ENCODE measurements at places on chromosomes 5 and 9.

GRCh38 chr5:79301046-79301712 lies 65.2 kb downstream of the JMY start:
- no peak overlapping the region for H3K4me3 ChIP-seq
- DNase-seq: no peak
- H3K27ac ChIP-seq: no peak overlapping the region
- peaks cover 72% of the 10 kb centered on the region for H3K36me3 ChIP-seq
- H3K4me1 ChIP-seq: no peaks in the 10 kb centered on the region
- H3K27me3 ChIP-seq: no peaks in the 10 kb centered on the region

- H3K4me3 ChIP-seq: no peak overlapping the region
- peaks cover 26% of the 10 kb centered on the region for H3K4me1 ChIP-seq
- H3K27ac ChIP-seq: no peak overlapping the region
These were observed 1.8 kb downstream of the UBAP2 start for GRCh38 chr9:34046784-34047379.

GRCh38 chr5:19928562-19929421 lies 59.2 kb downstream of the CDH18 start:
- H3K4me1 ChIP-seq: no peaks in the 10 kb centered on the region
- no peak for DNase-seq
- no peaks in the 10 kb centered on the region for H3K27me3 ChIP-seq
- H3K36me3 ChIP-seq: no peaks in the 10 kb centered on the region

DNA sequence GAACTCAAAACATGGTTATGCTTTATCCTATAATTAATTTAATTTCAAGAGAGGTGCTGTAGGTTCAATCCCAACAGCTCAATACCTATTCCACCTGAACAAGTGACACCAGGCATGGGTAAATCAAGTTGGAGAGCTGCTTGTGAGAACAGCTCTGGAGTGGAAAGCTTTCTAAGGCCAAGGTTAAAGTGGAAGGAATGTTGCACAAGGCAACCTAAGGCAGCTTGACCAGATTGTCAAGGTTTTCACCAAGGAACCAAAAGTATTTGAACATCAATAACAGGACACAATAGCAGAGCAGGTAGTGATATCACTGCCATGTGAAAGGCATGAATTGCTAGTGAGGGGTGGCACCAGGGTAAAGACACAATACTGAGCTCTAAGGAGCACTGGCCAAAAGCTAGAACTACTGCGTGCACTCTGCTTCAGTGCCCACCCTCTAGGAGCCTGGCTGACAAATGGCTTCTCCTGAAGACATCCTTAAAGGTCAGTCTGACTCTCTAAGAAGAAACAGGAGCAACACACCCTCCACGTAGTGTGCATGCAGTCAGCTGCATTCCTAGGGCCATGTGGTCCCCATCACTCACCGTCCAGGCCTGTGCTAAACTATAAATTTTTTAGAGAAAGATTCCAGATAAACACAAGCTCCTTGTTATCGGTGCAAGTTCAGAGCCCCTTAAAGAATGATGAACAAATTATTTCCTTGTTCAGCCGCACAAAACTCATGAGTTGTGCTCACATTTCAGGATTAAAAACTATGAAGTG lies 677.7 kb upstream of the KLF4 start:
- H3K4me3 ChIP-seq: no peak overlapping the region
- DNase-seq: no peak
- H3K36me3 ChIP-seq: no peaks in the 10 kb centered on the region
- H3K27me3 ChIP-seq: no peaks in the 10 kb centered on the region
- H3K4me1 ChIP-seq: no peaks in the 10 kb centered on the region
- no peak overlapping the region for H3K27ac ChIP-seq

DNA sequence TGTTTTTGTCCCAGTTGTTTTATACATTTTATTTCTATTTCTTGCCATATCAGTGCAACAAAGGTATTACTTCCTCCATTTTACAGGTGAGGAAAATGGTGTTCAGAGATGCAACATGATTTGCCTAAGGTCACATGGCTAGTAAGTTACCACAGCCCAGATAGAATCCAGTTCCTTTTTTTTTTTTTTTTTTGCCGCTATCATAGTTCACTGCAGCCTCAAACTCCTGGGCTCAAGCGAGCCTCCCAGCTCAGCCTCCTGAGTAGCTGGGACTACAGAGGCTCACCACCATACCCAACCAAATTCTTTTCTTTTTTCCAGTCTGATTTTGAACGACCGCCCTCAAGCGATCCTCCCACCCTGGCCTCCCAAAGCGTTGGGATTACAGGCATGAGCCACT lies 480 bp upstream of the CCDC69 start:
- DNase-seq: no peak
- H3K4me1 ChIP-seq: peaks cover 57% of the 10 kb centered on the region
- peak overlapping the region; percentile 98 for H3K4me3 ChIP-seq
- H3K36me3 ChIP-seq: peaks cover 17% of the 10 kb centered on the region

DNA sequence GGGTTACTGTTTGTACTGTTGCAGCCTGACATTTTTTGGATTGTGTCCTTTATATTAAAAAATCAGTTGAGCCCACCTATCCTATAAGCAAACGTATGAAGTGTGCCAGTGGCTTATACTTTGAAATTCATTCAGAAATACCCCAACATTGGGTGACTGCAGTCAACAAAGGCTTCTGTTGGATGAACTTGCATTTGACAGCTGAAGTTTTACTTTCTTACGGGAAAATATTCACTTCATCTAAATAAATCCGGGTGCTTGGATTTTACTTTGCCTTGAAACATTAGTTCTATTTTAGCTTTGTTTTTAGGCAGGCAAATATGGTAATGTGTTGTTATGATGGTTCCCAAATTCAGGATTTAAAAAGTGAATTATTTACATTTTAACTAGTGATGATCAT lies 21.7 kb downstream of the EXOSC2 start:
- H3K4me3 ChIP-seq: no peak overlapping the region
- H3K36me3 ChIP-seq: no peaks in the 10 kb centered on the region
- H3K27me3 ChIP-seq: no peaks in the 10 kb centered on the region
- H3K27ac ChIP-seq: no peak overlapping the region
- no peak for DNase-seq

DNA sequence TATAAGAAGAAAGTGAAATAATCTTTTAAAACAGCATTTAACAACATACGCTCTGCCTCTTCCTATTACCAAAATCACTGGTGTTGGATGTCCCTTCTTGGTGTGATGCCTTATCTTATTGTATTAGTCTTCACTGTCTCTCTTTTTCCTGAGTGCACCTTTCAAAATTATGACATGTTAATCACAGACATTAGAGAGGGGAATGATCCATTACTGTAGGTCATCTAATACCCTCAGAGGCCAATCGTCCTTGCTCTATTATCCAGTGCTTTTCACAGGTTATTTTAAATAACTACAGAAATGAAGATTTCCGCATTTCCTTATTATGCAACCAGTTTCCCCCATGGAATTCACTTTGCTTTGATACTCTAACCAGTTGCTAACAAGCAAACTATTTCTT lies 1292.7 kb downstream of the MAT2B start:
- no peaks in the 10 kb centered on the region for H3K36me3 ChIP-seq
- no peak overlapping the region for H3K27ac ChIP-seq
- H3K4me1 ChIP-seq: no peaks in the 10 kb centered on the region
- no peak overlapping the region for H3K4me3 ChIP-seq
- DNase-seq: no peak

DNA sequence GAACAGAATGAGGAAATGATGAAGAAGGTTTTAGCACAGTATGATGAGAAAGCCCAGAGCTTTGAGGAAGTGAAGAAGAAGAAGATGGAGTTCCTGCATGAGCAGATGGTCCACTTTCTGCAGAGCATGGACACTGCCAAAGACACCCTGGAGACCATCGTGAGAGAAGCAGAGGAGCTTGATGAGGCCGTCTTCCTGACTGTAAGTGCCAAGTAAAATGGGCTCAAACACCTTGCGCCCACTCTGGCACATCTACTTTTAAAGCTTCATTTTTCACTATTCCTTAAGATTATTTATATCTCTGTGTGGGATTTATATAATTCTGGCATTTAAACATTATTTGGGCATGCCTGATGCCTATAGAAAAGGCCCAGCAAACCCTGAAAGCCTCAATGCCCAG lies 55.6 kb downstream of the CMYA5 start:
- peaks cover 6% of the 10 kb centered on the region for H3K27me3 ChIP-seq
- DNase-seq: no peak
- no peak overlapping the region for H3K4me3 ChIP-seq
- no peaks in the 10 kb centered on the region for H3K4me1 ChIP-seq
- H3K27ac ChIP-seq: no peak overlapping the region

DNA sequence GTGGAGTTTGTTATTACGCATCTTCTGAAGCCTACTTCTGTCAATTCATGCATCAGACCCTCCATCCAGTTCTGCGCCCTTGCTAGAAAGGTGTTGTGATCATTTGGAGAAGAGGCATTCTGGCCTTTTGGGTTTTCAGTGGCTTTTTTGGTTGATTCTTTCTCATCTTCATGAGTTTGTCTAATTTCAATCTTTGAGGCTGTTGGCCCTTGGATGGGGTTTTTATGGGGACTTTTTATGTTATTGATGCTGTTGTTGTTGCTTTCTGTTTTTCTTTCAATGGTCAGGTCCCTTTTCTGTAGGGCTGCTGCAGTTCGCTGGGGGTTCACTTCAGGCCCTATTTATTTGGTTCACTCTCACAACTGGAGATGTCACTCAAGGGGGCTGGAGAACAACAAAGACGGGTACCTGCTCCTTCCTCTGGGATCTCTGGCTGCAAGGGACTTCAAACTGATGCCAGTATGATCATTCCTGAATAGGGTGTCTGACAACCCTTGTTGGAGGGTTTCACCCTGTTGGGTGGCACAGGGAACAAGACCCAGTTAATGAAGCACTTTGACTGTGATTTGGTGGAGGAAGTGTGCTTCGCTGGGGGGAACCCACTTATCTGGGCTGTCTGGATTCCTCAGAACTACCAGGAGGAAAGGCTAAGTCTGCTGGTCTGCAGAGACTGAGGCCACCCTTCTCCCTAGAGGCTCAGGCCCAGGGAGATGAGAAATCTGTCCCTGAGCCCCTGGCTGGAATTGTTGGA lies 226.7 kb upstream of the PTGER4 start:
- no peak overlapping the region for H3K27ac ChIP-seq
- no peaks in the 10 kb centered on the region for H3K27me3 ChIP-seq
- DNase-seq: no peak
- no peaks in the 10 kb centered on the region for H3K4me1 ChIP-seq
- H3K36me3 ChIP-seq: no peaks in the 10 kb centered on the region

GRCh38 chr5:33462456-33462855 lies 21.7 kb downstream of the TARS1 start:
- peaks cover 94% of the 10 kb centered on the region for H3K36me3 ChIP-seq
- H3K4me1 ChIP-seq: no peaks in the 10 kb centered on the region

DNA sequence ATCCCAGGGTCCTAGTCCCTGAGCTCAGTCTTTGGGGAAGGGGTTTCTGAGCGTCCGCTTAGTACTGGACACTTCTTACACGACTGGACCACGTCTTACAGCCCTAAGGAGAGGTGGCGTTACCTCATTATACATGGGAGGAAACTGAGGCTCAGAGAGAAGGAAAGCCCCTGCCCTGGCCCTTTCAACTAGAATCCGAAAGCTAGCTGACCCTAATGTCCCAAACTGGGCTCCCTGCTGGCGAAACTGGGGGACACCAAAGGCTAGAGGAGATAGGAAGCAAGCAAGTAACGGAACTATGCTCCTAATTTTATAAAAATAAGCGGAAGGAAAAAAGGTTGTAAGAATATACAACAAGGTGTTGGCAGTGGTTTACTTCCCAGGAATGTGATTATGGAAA lies 14.2 kb downstream of the LHX6 start:
- no peak for DNase-seq
- peaks cover 22% of the 10 kb centered on the region for H3K4me1 ChIP-seq
- H3K36me3 ChIP-seq: no peaks in the 10 kb centered on the region
- no peak overlapping the region for H3K4me3 ChIP-seq
- H3K27me3 ChIP-seq: peaks cover 76% of the 10 kb centered on the region

GRCh38 chr9:116687754-116688135 lies 640 bp downstream of the TRIM32 start:
- H3K36me3 ChIP-seq: no peaks in the 10 kb centered on the region
- peaks cover 32% of the 10 kb centered on the region for H3K4me1 ChIP-seq
- no peak overlapping the region for H3K27ac ChIP-seq

DNA sequence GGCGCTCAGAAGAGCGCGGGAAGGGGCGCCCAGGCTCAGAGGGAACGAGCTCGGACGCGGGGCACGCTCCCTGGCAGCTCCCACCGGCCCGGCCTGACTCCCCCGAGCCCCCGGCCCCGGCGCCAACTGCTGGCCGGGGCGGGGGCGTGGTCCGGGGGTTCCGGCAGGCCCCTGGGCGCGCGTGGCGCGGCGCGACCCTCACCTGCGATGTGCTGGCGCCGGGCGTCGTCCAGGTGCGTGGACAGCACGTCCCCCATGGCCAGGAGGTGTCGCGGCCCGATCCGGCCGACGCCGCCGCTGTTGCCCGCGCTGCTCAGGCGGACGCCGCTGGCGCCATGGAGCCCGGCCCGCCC lies 43.5 kb upstream of the STXBP1 start:
- H3K27ac ChIP-seq: no peak overlapping the region
- no peak for DNase-seq
- H3K27me3 ChIP-seq: no peaks in the 10 kb centered on the region
- H3K4me1 ChIP-seq: peaks cover 43% of the 10 kb centered on the region

DNA sequence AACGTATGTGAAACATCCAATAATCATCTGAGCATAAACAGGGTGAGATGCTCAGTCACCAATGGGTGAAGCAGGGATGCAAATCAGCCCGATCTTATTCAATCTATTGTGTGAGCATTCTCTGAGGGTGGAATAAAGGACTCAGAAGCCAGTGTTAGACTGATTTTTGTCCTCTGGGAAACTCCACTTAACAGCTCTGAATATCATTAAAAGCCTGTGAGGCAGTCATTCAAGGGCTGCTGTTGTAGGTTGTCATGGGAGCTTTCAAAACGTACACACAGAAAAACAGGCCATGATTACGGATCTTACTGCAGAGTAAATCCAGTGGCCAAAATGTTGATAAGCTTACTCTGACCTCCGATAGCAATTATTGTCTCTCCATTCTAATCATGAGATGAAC lies 266.5 kb upstream of the EFNA5 start:
- H3K4me1 ChIP-seq: no peaks in the 10 kb centered on the region
- H3K27ac ChIP-seq: no peak overlapping the region
- H3K36me3 ChIP-seq: no peaks in the 10 kb centered on the region
- H3K27me3 ChIP-seq: no peaks in the 10 kb centered on the region

DNA sequence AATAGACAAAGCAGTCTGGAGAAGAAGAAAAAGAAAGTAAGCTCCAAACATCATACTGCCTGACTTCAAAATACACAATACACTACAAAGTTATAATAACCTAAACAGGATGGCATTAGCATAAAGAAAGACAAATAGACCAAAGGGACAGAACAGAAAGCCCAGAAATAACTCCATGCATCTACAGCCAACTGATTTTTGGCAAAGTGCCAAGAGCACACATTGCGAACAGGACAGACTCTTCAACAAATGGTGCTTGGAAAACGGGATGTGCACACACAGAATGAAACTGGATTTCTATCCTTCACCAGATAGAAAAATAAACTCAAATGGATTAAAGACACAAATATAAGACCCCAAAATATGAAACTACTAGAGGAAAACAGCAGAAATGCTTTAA lies 66.6 kb upstream of the SPATA31E1 start:
- no peaks in the 10 kb centered on the region for H3K36me3 ChIP-seq
- no peak overlapping the region for H3K4me3 ChIP-seq
- H3K27ac ChIP-seq: no peak overlapping the region
- no peak for DNase-seq

Data from CD4-positive, alpha-beta T cell (primary cell).